ENCODE measurements at places on chromosomes 4 and X.

DNA sequence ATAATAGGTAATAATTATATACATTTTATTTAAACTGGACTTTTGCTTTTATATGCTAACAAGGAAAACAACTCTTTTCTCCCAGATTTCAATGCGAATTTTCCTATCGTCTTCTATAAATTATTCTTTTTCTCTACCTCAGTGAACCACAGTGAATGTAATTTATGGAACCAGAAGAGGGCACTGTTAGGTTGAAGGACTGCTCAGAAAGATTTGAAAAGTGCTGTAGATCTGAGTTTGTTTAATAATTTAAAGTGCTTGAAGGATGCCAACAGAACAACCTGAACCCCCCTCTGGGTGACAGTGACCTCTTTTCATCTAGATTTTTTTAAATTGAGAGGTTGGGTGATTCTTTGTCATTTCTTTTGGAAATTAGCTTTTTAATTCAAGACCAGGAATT is 54.9 kb downstream of the PHOX2B start:
- DNase-seq, result peak; percentile 55
- H3K27me3 ChIP-seq, result no peaks in the 10 kb centered on the region

- H3K4me3 ChIP-seq, result no peak overlapping the region
- no peaks in the 10 kb centered on the region for H3K36me3 ChIP-seq
- no peak for DNase-seq
- H3K4me1 ChIP-seq, result no peaks in the 10 kb centered on the region
- H3K27ac ChIP-seq, result no peak overlapping the region
- H3K27me3 ChIP-seq, result no peaks in the 10 kb centered on the region
Observed at GRCh38 chrX:150202641-150203247, 160.4 kb upstream of the MAMLD1 start.

DNA sequence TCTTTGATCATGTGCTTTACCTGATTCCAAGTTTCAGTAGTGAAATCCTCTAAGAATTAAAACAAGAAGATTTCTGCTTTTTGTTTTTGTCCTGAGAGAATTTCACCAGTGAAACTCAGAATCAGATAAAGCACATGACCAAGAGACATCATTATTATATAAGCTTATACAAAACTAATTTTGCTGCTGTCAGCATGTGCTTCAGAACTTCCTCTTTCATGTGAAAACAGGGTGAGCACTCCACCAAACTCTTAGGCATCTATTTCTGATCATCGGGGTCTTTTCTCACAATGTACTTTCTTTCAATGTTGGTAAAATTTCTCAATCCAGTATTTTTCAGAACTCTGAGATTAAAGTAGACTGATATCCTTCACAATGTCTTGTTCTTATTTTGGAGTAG is 152.1 kb downstream of the SLC39A8 start:
- DNase-seq, result no peak
- no peak overlapping the region for H3K4me3 ChIP-seq
- no peaks in the 10 kb centered on the region for H3K36me3 ChIP-seq
- no peak overlapping the region for H3K27ac ChIP-seq

GRCh38 chr4:46404981-46405380 is 15.1 kb upstream of the GABRA2 start:
- H3K4me3 ChIP-seq, result no peak overlapping the region
- peak; percentile 65 for DNase-seq
- H3K27me3 ChIP-seq, result no peaks in the 10 kb centered on the region
- no peak overlapping the region for H3K27ac ChIP-seq
- H3K4me1 ChIP-seq, result peaks cover 2% of the 10 kb centered on the region
- H3K36me3 ChIP-seq, result no peaks in the 10 kb centered on the region

DNA sequence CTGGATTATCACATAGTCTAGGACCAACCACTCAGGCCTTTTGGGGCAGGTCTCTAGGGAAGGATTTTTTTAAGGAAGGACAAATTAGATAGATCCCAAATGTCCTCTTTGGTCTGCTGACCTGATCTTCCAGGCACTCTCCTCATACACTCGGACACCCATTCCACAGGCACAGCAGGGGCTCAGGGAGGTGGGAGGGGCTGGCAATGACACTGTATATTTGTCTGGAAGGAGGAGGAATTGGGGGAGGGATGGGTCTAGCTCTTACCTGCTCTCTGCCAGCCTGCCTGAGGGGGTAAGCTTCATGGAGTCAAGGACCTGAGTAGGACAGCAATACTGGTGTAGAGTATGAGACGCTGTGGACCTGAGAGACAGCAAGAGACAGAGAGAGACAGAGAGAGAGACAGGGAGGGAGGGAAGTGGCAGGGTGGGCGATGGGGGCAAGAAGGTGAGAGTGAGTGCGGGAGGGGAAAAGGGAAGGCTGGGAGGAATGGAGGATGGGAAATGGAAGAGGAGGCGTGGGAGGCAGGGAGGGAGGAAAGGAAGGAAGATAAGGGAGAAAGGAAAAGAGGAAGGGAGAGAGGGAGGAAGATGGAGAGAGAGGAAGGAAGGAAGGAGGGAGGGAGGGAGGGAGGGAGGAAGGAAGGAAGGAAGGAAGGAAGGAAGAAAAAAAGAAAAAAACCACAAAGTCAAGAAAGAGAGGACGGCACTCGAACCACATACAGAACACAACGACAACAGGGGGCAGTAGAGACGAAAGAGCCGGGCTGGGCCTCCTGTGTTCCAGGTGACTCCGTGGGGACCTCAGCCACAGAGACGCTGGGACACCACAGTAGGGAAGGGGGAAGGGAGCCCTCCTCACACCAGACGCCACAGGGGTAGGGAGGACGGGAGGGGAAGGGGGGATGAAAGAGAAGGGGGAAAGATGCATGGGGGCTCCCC is 1.8 kb downstream of the IQSEC2 start:
- no peaks in the 10 kb centered on the region for H3K27me3 ChIP-seq
- H3K36me3 ChIP-seq, result no peaks in the 10 kb centered on the region
- H3K27ac ChIP-seq, result no peak overlapping the region
- H3K4me3 ChIP-seq, result no peak overlapping the region

All from GM23338 (cell line).